ENCODE measurements at places on chromosomes 13 and 19.

DNA sequence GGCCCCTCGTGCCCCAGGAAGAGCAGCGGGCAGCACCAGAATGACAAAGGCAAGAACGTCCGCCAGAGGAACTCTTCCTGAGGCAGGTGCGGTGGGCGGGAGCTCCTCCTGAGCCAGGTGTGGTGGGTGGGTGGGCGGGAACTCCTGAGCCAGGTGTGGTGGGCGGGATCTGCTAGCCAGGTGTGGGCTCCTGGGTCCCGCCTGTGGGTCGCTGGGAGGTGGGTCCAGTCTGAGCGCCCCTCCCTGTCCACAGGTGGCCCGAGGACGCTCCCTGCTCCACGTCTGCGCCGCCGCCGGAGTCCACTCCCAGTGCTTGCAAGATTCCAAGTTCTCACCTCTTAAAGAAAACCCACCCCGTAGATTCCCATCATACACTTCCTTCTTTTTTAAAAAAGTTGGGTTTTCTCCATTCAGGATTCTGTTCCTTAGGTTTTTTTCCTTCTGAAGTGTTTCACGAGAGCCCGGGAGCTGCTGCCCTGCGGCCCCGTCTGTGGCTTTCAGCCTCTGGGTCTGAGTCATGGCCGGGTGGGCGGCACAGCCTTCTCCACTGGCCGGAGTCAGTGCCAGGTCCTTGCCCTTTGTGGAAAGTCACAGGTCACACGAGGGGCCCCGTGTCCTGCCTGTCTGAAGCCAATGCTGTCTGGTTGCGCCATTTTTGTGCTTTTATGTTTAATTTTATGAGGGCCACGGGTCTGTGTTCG, 7.0 kb upstream of the HCN2 start:
- DNase-seq = no peak

DNA sequence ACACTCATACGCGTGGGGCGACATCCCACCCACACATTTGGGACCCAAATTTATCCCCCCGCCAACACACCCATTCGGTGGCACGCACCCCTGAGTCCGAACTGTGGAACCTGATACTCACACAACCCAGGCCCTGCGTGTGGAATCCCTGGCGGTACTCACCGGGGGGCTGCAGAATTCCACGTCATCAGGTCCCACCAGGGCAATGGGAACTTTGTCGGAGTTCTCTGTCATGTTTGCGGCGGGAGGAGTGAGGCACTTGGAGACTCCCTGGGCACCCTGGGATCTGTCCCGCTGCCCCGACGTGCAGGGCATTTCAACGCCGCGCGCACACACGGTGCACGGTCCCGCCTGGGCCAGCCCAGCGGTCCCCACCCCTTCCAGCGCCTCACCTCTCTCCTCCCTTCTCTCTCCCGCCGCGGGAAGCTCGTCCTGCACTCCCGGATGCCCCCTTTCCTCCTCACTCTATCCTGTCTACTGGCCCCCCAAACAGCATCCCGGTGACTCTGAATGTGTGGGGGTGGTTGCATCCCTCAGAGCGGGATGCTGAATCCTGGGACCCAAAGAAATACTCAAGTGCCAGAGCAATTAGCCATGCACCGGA, at the start of gene CNMD:
CNMD (minus strand) TSS at position 353 of the 604 bp plus-strand sequence; CDS start at position 234, 119 bp downstream.
- DNase-seq = no peak

- DNase-seq = no peak
Observed at GRCh38 chr19:40721936-40722661, 5.2 kb downstream of the ITPKC start.

- no peak for DNase-seq
Observed at GRCh38 chr13:93248627-93249047, 22.0 kb downstream of the GPC6 start.

- no peak for DNase-seq
Observed at GRCh38 chr19:7883796-7884570, 4.3 kb upstream of the LRRC8E start.

DNA sequence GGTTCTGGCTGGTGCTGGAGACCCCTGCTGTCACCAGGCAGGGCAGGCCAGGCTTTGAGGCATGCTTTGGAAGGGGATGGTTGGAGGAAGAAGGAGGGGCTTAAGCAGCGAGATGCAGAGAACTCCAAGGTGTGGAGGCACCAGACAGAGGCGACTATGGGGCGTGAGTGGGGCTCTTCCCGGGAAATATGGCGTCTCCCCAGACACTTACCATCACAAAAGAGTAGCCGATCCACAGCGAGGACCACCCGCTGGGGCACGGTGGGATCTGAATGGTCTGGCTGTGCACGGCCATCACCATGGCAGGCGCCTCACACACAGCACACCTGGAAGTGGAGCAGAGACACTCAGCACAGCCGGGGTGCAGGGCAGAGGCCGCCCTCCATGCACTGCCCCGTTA, 151.9 kb downstream of the COL4A1 start:
- DNase-seq = no peak

GRCh38 chr19:36652958-36653357, 13.7 kb downstream of the ZNF461 start:
- DNase-seq = no peak

DNA sequence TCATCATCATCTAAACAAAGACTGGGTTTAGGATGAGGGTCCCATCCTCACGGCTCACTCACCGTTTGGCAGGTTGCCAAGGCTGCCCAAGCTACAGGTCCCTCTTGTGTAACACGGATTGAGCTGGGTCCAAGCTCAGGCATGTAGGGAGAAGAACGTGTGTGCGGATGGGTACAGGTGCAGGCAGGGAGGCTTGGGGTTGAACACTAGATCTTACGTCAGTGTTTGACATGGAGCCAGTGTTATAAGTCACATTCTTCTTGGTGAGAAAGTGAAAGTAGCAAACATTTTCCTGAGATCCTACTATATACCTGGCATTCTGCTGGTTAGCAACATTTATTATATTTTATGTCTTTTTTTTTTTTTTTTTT, 136.8 kb upstream of the RNF113B start:
- DNase-seq = no peak

DNA sequence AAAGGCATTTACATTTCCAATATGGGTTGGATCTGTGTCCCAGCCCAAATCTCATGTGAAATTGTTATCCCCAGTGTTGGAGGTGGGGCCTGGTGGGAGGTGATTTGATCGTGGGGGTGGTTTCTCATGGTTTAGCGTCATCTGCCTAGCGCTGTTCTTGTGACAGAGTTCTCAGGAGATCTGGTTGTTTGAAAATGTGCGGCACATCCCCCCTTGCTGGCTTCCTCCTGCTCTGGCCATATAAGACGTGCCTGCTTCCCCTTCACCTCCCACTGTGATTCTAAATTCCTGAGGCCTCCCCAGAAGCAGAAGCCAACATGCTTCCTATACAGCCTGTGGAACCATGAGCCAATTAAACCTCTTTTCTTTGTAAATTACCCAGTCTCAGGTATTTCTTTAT, 126.2 kb upstream of the FNDC3A start:
- no peak for DNase-seq

- no peak for DNase-seq
Observed at GRCh38 chr13:93230261-93230855, 3.8 kb downstream of the GPC6 start.

- peak; percentile 29 for DNase-seq
Observed at GRCh38 chr19:55809381-55810058, 22.3 kb downstream of the NLRP11 start.

GRCh38 chr19:48363500-48363809, 285 bp downstream of the TMEM143 start:
- no peak for DNase-seq

DNA sequence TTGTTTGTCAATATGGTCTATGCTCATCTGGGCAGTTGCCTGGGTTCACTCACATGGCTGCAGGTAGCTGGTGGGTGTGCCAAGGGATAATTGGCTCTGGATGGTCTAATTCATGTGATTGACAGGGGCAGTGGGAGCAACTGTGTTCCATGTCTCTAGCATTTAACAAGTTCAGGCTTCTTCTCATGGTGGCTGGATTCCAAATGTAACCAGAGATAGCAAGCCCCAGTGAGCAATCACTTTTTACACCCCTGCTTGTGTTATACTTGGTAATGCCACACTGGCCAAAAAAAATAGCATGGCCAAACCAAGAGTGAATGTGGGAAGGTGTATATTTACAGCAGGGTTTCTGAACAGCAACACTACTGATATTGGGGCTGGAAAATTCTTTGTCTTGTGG, 89.6 kb upstream of the TNFSF11 start:
- no peak for DNase-seq

DNA sequence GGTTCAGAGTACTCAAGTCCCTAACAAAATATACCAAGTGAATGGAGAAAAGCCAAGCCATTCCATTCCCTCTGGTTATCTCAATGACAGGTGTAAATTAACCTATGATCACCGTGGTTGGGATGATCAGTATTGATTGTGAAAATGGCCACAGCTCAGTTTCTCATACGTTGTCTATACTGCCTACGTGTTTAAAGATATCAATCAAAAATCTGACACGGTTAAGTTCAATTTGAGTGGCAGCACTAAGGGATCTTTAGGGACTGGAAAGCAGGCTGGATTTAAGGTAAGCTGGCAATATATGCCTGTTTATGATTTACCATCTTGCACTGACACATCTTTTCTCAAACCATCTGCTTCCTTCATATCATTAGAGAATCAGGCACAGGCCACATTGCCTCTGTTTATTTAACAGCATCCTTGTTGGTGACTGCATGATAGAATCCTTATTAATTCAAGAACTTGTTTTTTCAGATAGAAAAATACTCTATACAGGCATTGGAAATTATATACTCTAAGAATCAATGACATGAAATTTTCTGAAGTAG, 907.9 kb downstream of the PCDH9 start:
- DNase-seq = no peak

DNA sequence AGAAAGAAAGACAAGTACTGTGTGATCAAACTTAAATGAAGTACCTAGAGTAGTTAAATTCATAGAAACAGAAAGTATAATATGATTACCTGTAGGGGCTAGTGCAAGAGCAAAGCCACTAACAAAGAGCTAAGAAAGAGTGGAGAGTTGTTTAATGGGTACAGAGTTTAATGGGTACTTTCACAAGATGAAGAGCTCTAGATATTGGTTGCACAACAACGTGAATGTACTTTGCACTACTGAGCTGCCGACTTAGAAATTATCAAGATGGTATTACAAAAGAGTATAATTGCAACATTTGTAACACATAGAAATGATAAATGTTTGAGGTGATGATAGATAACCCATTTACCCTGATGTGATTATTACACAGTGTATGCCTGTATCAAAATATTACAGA, 140.3 kb upstream of the GPC6 start:
- no peak for DNase-seq

DNA sequence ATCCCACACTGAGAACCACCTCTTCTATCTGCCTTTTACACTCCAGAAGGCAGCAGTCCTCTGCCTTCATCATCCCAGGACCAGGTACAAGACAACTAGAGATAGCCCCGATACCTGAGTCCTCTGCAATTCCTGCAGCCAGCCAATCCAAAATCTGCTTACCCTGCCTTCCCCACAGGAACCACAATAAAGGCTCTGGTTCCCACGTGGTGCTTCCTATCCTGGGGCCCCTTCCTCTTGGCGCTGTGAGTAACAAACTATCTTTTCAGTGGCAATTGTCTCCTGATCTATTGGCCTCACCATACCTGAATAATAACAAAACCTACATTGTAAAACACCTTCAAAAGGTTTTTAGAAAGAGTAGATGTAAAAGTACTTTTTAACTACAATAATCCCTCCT, 63.1 kb downstream of the ZDHHC20 start:
- no peak for DNase-seq

GRCh38 chr13:49530457-49530856, 34.7 kb downstream of the PHF11 start:
- DNase-seq = no peak

DNA sequence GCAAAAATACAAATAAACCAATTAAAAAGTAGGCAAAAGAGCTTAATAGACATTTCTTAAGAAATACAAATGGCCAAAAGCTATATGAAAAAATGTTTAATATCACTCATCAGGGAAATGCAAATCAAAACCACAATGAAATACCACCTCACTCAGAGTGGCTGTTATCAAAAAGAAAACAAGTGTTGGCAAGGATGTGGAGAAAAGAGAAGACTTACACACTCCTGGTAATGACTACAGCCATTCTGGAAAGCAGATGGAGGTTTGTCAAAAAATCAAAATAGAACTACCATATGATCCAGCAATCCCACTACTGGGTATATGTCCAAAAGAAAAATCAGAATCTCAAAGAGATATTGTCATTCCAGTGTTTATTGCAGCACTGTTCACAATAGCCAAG, 223.5 kb upstream of the SLC10A2 start:
- no peak for DNase-seq

DNA sequence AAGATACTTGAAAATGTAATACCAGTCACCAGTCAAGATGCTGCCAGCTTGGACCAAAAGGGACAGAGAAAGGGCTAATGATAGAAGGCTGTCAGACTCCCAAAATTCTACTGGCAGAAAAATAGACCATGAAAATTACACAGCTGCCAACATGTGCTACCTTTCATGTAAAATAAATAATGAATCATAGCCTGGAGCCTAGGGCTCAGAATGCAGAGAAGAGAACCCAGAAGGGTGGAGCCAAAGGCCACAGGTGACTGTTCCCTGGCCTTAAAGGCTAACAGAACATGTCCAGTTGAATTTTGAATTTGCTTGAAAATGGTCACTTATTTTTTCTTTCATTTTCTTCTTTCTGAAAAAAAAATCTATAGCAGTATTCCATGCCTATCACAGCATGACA, 1827.0 kb upstream of the MIR17HG start:
- no peak for DNase-seq

- DNase-seq = no peak
Observed at GRCh38 chr13:36891752-36892151, 28.3 kb downstream of the SMAD9 start.

GRCh38 chr13:51925865-51926527, 64.2 kb downstream of the CCDC70 start:
- no peak for DNase-seq

DNA sequence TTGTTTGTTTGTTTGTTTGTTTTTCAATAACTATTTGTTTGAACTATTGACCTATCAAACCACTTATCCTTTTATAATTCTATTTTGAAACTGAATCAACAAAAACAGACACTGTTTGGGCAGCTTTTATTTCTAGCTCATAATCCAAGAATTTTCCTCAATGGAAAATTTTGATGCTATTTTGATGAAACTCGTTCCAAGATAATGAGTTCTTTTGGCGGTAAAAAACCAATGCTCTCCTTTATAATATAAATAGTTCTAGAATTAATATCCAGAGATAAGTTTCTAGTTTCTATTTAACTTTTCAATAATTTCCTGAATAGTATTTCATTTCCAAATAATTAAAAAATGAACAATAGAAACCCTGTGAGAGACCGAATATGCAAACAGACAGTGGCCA, 146.5 kb upstream of the EDNRB start:
- DNase-seq = no peak

DNA sequence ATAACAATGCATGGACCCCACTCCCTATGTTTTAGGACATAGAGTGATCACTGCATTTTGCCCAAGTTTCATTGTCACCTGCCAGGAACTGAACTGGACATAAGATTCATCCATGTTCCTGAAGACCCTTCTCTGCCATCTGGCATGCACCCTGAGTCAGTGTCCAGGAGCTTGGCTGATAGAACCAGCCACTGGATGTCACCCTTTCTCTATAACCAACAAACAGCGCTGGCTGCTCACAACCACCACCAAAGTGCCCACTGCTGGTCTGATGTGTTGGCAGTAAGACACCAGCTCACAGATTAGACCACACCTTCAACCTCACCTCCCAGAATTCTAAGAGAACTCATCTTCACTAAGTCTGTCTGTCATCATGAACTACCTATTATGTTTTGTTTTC, 333.4 kb downstream of the ITGBL1 start:
- no peak for DNase-seq
